Cerebellum (tissue), 4 donors: ENCODE measurements at places on chromosomes 11 and 22. TPM values are rescaled to one million over a fixed set of nuclear protein-coding genes. Genes with fewer than 3 reads are reported as not detected.
A peak's percentile ranks its signal among the peaks of the same experiment; 100 is the strongest.

DNA sequence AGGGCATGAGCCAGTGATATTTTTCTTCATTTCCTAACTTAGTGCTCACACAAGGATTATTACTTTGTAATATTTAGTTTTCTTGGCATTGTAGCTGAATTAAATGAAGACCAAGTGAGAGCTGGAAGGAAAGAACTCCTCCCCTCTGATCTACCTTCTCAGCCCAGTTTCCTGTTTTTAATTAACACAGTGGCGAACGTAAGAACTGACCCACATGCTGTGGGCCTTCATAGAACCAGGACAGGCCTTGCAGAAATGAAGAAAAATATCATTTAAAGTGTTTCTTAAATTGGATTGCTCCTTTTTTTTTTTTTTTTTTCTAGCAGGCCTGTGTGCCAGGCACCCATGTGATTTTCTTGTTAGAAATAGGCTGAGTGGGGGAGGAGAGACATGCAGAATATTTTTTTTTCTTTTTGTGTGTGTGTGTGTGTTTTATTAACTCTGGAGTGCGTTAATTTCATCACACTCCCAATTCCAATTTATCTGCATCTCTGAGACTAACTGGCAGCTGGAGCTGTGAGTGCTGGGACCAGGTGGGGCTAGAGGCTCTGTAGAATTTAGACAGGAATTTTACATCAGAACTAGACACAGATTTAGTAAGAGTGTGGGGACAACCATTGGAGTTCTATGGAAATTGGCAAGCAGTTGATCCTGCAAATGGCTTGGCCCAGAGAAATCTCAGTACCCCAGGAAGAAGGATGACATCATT, 320.5 kb downstream of the DDX10 start:
- no peak for DNase-seq

Gene YPEL4
- 1.8 TPM for total RNA-seq

GRCh38 chr11:93743291-93743690, 1.8 kb downstream of the C11orf54 start:
- no peak for DNase-seq

- DNase-seq, result no peak
Observed at GRCh38 chr11:12626616-12627015, 47.6 kb upstream of the TEAD1 start.

GRCh38 chr11:110903830-110904229, 191.6 kb upstream of the ARHGAP20 start:
- DNase-seq, result no peak

GRCh38 chr11:70678931-70679900, 280.9 kb downstream of the CTTN start:
- no peak for DNase-seq

DNA sequence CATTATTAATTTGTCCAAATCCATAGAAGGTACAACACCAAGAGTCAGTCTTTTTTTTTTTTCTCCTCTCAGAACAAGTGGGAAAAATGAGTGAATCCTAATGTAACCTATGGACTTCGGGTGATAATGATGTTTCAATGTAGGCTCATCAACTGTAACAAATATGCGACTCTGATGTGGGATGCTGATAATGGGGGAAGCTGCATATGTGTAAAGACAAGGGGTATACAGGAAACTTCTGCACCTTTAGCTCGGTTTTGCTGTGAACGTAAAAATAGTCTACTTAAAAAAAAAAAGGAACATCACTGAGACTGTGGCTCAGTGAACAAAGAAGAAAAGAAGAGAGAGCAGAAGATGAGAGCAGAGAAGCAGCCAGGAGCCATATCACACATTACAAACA, 78.3 kb upstream of the ARHGAP32 start:
- DNase-seq, result no peak

DNA sequence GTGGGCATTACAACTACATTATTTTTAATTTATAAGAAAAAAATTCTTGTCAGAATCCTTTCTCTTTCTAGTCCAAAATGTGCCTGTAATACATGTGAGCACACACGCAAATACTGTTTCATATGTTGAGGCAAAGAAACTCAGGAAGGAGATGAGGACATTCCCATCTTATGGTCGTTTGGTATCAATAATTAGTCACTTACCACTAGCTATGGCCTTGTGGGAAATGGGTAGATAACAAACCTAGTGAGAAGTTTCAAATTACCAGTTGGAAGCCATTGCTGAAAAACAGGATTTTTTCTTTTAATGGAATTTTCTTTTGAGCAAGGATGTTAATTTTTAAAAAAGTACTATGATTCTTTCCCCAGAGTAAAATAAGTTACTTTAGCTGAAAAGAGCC, 25.7 kb downstream of the AMOTL1 start:
- DNase-seq, result no peak

DNA sequence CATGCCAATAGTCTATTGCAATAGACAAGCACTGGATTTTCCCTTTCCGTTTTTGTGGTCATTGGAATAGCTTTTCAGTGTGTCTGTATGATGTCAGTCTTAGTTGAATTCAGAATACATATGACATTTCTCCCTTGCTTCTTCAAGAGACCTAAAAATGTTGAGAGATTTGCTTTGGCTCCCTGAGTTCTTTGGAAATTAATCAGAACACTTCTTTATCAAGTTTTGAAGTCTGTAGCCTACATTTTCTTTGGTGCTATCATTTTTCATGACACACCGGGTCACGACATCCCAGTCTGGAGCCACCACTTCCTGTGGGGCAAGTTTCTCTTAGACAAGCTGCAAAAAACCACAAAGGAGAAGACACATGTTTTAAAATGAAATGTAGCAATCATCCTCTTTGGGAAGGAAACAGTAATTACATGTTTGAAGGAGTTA, 847.1 kb downstream of the OPCML start:
- DNase-seq, result no peak

GRCh38 chr11:13268791-13269190, 8.8 kb upstream of the BMAL1 start:
- DNase-seq, result no peak

Gene CRELD2
- total RNA-seq, result 13.8 TPM

DNA sequence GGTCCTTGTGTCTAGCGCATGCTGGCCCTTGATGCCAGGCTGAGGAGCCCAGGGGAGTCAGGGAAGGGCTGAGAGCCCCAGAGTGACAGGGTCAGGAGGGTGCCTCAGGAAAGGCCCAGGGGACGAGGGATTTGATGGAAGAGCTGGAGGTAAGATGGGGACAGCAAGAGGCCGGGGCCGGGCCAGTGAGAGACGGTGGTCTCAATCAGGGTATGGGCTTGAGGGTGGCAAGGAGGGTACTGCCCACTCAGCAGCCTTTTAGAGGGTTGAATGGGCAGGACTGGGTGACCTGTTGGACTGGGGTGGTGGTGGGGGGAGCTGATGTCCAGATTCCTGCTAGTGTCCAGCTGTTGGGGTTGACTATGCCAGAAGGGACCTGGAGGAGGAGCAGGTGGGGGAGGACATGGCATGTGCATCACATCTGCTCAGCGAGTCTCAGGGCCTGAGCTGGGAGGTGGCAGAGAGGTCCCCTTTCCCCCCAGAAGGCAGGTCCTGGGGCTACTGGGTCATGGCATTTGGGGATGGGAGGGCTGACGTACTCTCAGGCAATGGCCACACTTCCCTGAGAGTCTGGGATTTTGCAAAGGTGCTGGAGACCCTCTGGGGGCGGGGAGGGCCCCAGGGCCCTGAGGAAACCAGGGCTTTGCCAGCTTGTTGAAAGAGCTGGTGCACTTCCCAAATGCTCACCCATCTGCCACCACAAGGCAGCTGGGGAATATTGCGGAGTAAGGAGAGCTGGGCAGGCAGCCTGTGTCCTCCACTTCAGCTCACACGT, 18.4 kb downstream of the MYO7A start:
- DNase-seq, result peak; percentile 64

GRCh38 chr11:125079151-125079877, 16.2 kb downstream of the SLC37A2 start:
- DNase-seq, result no peak

GRCh38 chr11:116773203-116774097, 663 bp upstream of the BUD13 start:
- DNase-seq, result no peak

- peak; percentile 66 for DNase-seq
Observed at GRCh38 chr11:61587541-61587941, 6.7 kb upstream of the SYT7 start.

Gene C11orf65
- 1.00 TPM for total RNA-seq

DNA sequence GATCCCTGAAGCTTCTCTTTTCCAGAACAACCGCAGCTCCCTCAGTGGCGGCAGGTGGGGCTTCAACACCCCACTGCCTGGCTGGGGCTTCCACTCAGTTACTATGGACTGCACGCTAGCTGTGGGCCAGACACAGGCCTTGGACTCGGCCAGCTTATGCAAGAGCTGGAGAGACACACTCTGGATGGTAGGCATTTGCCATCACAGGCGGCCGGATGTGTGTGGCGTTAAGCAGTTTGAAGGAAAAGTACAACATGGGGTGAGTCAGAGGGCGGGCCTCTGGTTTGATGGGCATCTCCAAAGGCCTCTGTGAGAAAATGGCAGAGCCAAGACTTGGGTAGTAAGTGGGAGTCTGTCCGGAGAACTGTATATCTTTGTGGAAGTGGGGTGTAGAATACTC, 17.6 kb downstream of the KCNJ4 start:
- DNase-seq, result no peak

Gene NAALAD2
- total RNA-seq, result 19.2 TPM

Gene GSTT2B
- 0.36 TPM for total RNA-seq

DNA sequence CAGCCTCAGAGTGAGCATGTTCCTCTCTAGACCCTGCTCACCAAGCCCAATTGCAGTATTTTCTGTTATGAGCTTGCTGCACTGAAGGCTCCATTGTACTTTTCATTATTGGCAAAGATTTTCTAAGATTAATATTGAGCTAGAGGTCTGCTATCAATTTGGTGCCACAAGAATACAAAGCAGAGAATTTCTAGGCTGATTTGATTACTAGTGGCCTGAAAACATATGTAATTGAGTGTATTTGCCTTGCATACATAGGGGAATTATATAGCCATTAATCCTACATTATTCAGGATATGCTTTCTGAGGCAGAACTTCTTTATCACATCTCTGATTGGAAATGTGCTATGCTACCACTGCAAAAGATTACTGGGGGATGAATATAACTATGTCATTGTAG, 322.9 kb upstream of the ZC3H12C start:
- no peak for DNase-seq

DNA sequence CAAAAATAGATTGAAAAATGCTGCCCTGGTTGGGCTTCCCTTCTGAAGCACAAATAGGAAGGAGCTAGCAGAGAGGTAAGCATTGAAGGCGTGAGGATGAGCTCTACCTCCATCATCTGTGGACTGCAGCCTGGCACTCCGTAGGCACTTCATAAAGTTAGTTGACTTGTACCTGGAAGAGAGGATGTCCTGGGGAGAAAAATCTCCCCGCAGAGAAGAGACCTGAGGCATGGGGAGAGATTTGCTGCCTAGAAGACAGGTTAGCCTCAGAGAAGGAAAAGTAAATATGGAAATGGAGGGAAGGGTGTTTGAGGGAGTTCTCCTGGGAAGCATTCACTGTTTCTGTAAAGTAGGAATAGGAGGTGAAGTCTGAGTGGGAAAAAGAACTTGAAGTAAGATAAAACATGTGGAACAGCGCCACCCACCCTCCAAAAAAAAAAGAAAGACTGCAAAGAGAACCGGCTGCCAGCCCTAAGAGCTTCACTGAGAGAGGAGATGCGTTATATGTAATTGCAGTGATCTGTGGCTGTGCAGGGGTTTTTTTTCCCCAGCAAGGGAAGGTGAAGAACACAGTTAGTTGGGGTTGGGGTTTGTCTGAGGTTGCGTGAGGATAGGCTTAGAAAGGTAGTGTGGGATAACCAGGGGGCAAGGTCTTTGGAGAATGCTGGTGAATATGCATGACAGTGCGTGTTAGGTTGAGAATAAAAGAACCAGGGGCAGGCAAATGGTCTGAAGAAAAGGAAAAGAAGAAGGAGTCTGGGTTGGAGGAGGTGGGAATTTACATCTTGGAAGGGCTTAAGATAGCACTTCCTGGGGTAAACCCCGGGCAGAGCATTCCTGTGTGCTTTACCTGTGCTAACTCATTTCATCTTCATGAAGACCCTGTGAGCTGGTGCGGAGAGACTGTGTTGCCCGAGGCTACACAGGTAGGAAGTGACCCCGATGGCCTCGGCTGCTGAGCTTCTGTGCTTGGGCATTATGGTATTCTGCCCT, 16.0 kb downstream of the TNRC6B start:
- no peak for DNase-seq

Gene HTR3A
- not detected for total RNA-seq

DNA sequence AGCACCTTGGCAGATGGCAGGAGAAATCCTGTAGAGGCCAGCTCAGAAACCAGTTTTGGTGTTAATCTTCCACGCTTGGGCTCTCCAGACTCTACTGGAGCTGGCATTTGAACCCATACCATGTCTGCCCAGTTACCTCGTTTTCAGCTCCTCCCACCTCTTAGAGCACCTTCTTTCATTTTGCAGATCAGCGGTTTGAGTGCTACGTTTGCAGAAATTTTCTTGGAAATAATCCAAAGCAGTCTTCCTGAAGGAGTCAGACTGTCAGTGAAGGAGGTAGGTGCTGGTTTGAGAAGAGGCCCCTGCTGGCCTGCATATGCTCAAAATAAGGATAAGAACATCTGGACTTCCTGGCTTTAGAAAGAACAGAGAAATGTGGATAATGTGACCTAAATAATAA, 13.7 kb downstream of the COA4 start:
- no peak for DNase-seq
